ENCODE measurements at places on chromosomes 5 and 9.

DNA sequence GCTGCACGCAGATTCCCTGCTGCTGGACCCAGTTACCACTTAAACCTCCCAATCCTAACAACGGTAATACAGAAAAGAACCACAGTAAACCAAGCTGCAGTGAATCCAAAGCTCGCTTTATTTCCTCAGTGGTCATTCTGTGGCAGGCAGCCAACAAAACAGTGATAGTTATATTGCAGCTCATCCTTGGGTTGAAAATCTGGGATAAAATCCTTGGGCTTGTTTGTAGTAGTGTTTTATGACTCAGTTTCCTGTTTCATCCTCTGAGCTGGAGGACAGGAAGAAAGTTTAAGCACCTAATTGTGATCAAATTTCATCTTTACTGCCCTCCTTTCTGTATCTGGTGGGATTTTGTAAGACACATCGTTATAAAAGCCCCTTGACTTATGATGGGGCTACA is 31.4 kb downstream of the HMGCR start:
- no peak for DNase-seq

DNA sequence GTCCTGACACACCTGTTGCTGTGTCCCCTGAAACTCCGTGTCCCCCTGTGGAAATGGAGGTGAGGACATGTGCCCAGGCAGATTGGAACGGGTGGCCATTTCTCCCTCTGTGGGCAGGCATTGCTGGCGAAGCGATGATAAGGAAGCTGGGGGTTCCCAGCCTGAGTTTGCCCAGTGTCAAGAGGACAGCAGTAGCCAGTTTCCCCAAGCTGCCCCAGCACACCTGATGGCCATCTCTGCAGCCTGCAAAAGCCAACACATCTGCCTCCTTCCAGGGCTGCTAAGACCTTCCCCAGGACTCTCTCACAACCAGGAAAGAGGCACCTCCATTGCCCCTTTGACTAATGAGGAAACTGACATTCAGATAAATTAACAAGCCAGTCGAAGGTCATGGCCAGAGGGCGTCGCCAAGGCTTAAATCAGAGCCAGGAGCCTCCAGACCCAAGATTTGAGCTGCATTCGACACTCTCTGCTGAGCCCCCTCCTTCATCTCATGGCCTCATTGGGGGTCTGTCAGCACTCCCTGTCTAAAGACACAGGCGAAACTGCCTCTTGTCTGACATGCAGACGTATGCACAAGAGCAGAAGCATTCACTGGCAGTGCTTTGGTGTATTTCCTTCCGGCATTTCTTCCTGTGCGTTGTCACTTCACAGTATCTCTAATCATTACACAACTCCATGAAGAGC is 10.4 kb upstream of the WNK2 start:
- DNase-seq = peak; percentile 58

DNA sequence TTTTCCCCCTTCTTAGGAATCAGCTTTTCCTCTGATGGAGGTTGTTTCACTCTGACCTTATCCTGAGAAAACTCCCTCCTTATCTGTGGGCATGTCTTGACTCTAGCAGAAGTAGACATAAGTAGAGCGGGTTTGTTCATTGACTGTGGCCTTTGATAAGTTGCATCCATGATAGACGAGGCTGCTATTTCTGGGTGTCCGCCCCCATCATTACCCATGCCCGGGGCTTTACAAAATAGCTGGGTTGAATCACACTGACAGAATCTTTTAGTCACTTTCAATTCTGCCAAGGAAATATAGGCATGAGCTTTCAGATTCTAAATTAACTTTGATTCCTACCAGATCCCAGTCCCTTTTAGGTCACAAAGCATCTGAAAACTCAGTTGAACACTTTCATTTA is 223.8 kb downstream of the SEC61B start:
- DNase-seq = no peak

- no peak for DNase-seq
These were observed 72.3 kb downstream of the SLF1 start for GRCh38 chr5:94690778-94691177.

GRCh38 chr9:3768712-3769457 is 243.1 kb upstream of the RFX3 start:
- peak; percentile 70 for DNase-seq

DNA sequence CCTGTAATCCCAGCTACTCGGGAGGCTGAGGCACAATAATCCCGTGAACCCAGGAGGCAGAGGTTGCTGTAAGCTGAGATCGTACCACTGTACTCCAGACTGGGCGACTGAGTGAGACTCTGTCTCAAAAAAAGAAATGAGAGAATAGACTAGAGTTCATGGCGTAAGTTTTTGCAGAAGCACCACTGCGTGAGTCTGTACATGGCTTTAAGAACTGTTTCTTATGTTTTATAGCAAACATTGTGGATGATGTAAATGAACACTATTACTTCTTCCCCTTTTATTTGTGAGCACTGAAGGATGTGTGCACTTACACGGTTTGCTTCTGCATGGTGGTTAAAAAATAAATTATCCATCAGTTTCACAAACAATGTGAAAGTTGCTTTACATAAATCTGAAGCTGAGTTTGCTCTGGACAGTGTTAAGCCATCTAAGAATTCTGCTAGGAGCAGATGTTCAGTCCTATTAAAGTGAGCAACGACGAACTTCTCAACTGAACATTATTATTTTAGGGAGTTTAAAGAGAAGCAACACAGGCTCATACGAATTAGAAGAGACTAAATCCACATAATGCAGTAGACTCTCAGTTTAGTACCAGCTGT is 52.5 kb downstream of the ZFAND5 start:
- no peak for DNase-seq

DNA sequence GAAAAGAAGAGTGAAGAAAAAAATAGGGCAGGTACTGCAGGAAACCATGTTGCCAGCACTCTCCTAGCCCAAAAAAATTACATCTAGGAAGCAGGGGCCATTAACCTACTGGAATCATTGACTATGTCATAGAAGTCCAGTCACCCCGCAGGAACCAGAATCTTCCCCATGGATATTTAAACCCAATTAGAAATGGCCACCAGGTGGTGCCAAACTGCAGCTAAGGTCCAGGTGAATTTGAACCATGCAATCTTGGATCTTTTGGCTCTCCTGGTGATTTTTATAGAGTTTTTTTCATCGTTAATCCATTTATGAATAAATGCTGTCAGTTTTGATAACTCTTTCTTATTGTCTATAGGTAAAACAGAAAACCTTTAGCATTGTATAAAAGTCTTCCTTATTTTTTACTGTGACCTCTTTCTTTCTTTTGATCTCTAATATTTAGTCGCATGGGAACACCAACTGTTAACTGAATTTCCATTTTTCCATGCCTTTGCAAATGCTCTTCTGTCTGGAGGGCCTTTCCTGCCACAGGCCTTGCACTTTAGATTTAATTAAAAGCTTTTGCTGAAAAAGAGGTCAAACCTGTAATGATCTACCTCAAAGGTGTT is 147.5 kb upstream of the FGF10 start:
- peak; percentile 66 for DNase-seq

GRCh38 chr9:13485068-13485596 is 205.6 kb upstream of the MPDZ start:
- DNase-seq = peak; percentile 96

- no peak for DNase-seq
These were observed 19.6 kb upstream of the AOPEP start for GRCh38 chr9:94706922-94707321.

DNA sequence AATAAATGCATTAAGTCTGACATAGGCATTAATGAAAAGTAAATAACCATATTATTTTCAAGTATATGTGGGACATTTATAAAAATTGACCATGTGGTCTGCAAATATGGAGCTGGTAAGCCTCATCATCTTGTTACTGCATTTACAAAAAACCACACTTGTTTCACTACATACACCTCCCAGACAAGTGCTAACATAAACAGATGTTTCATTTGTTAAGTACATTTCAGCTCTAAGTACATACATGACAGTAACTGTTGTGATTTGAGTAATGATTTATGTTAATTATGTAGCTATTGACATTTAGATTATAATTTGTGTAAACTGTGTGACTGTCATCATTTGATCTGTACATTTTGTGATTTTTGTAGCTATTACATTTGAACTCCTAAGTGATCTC is 13.9 kb downstream of the IDNK start:
- no peak for DNase-seq

DNA sequence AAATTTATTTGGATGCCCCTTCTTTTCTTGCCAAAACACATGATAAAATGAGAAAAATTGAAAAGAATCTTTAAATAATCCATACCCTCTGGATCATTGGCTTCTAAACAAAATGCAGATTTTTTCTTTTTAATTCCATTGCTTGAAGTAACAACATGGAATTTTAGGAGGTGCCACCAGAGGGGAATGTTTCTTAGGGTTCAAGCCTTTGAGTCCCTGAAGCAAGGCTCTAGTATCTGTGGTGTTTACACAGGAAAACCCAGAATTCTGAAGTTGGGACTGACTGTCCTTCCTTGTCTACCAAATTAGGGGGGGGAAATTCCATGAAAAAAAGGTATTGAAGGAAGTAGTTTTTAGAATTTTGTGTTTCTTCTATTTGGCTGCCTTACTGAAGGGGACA is 69.4 kb downstream of the LMNB1 start:
- no peak for DNase-seq

- DNase-seq = no peak
These were observed 169.0 kb downstream of the DOCK2 start for GRCh38 chr5:169805937-169806700.

- DNase-seq = no peak
These were observed 247.2 kb downstream of the CDH10 start for GRCh38 chr5:24397601-24398000.

DNA sequence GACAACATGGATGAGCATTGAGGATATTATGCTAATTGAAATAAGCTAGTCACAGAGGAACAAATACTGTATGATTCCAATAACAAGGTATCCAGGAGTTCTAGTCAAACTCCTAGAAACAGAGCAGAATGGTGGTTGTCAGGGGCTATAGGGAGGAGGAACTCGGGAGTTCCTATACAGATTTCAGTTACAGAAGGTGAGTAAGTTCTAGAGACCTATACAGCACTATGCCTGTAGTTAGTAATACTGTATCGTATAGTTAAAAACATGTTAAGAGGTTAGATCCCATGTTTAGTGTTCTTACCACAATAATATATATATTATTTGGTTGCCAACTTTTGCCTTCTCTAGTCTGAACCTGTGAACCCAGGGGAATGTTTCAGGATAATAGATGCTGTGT is 7.9 kb upstream of the OXCT1 start:
- no peak for DNase-seq

GRCh38 chr5:151406322-151406947 is 41.0 kb upstream of the SLC36A1 start:
- peak; percentile 46 for DNase-seq

GRCh38 chr9:81573415-81574321 is 115.7 kb downstream of the TLE1 start:
- no peak for DNase-seq

- no peak for DNase-seq
These were observed 82.6 kb downstream of the MRPS27 start for GRCh38 chr5:72237415-72237814.

DNA sequence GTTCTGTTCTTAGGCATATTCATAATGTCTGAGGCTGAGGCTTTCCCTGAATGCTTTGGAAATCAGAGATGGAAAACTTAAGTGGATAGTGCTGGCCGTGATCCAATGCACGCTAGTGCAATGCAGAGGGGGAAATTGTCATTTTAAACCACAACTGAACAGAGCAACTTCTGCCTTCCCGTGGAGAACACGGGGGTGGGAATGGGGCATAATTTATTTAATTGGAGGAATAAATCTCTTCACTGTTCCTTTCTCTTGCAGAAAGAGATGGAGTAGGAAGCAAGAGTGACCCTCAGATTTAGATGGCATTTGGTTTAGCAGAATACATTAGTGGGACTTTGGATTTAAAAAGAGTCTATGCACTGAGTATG is 22.9 kb upstream of the NREP start:
- peak; percentile 60 for DNase-seq

DNA sequence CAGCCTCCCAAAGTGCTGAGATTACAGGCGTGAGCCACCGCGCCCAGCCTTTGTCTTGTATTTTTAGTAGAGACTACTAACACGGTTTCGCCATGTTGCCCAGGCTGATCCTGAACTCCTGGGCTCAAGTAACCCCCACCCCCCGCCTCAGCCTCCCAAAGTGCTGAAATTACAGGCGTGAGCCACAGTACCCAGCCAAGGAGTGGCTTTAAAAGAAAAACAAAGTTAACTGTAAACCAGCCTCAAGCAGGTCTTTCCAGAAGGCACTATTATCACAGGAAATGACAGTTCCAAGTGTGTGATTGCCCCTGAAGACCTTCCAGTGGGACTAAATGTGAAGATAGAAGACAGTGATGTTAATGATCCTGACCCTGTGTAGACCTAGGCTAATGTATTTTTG is 31.1 kb downstream of the SIL1 start:
- DNase-seq = no peak

- DNase-seq = no peak
These were observed 75.4 kb downstream of the LRRC70 start for GRCh38 chr5:62653864-62654575.

DNA sequence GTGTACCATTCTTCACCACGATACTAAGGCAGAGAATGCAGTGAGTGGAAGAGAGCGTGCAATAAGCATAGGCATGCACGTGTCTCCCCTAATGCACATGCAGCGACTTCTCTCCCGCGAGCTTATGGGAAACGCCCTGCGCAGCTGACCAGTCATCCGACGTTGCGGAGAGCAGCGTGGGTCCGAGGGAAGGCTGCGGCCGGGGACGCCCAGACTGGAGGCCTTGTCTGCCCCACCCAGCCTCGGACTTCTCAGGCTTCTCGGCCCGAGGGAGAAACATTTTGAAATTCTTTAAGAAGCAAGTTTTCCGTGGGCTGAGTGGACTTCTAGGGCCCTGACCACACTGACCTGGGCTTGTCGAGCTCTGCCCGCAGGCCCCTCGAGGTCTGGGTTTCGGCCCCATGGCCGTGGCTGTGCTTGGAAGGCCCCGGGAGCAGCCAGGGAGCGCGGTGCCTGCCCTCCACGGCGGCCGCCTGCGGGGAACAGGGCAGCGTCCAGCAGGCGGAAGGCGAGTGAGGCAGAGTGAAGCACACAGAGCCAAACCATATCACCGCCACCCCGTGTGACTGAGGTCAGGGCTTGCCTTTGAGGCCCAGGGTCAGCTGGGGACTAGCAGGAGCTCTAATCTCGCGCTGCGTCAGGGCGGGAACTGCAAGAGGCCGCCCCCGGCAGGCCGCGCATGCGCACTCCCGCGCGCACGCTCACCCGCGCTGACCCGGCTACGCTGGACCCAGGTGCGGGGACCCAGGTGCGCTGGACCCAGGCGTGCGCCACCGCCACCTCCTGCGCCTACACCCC is 60.0 kb upstream of the IRX1 start:
- no peak for DNase-seq

GRCh38 chr5:54671111-54671531 is 153.6 kb downstream of the SNX18 start:
- DNase-seq = peak; percentile 89
